ENCODE measurements at places on chromosomes 2 and 18. TPM values are rescaled to one million over a fixed set of nuclear protein-coding genes. Genes with fewer than 3 reads are reported as not detected.

GRCh38 chr2:106990297-106990696 is 104.3 kb upstream of the ST6GAL2 start:
- H3K36me3 ChIP-seq: no peaks in the 10 kb centered on the region
- no peak overlapping the region for H3K27ac ChIP-seq
- no peaks in the 10 kb centered on the region for H3K27me3 ChIP-seq
- no peaks in the 10 kb centered on the region for H3K4me1 ChIP-seq
- H3K4me3 ChIP-seq: no peak overlapping the region
- no peak for DNase-seq

The TTC32 gene
- total RNA-seq: 30.7 TPM

GRCh38 chr18:75551071-75551470 is 123.6 kb upstream of the SMIM21 start:
- no peak overlapping the region for H3K4me3 ChIP-seq
- H3K36me3 ChIP-seq: no peaks in the 10 kb centered on the region
- peaks cover 1% of the 10 kb centered on the region for H3K4me1 ChIP-seq

The IL36RN gene
- not detected for total RNA-seq

DNA sequence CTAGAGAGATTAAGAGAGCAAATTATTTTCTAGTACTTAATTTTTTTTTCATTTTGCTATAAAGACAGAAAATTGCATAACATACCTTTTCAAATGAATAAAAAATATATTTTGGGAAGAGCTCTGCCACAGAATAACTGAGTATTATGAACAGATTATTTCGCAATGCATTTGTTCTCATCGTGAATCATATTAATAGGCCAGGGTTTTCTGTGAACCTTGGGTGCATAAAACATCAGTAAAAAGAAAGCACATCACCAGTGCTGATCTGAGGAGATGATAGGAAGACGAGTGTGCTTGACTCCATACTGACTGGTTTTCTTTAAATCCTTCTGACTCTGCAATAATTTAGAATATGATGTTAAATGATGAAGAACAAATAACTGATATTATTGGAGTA is 409.1 kb downstream of the CPS1 start:
- no peak for DNase-seq
- no peak overlapping the region for H3K27ac ChIP-seq
- no peaks in the 10 kb centered on the region for H3K27me3 ChIP-seq
- no peaks in the 10 kb centered on the region for H3K4me1 ChIP-seq
- no peak overlapping the region for H3K4me3 ChIP-seq

The FAM210A gene
- total RNA-seq: 22.2 TPM

The CRIM1 gene
- 5.4 TPM for total RNA-seq

DNA sequence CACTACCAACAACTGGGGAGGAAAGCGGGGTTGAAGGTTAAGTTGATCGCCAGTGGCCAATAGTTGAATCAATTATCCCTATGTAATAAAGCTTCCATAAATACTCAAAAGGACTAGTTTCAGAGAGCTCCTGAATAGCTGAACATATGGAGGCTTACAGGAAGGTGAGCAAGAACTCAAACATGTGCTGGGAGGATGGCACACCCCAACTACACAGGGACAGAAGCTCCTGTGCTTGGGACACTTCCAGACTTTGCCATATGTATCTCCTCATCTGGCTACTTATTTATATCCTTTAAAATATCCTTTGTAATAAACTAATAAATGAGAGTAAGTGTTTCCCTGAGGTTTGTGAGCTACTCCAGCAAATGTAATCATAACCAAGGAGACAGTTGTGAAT is 115.7 kb downstream of the HNMT start:
- H3K36me3 ChIP-seq: no peaks in the 10 kb centered on the region
- no peak overlapping the region for H3K4me3 ChIP-seq
- H3K27me3 ChIP-seq: no peaks in the 10 kb centered on the region
- no peak for DNase-seq

- DNase-seq: no peak
- H3K27me3 ChIP-seq: no peaks in the 10 kb centered on the region
- no peak overlapping the region for H3K27ac ChIP-seq
- peaks cover 41% of the 10 kb centered on the region for H3K36me3 ChIP-seq
- peaks cover 16% of the 10 kb centered on the region for H3K4me1 ChIP-seq
- no peak overlapping the region for H3K4me3 ChIP-seq
Measured at GRCh38 chr2:120278901-120279300, 26.2 kb downstream of the RALB start.

GRCh38 chr18:26309281-26309680 is 83.0 kb downstream of the TAF4B start:
- no peaks in the 10 kb centered on the region for H3K36me3 ChIP-seq
- no peak for DNase-seq
- H3K4me1 ChIP-seq: no peaks in the 10 kb centered on the region
- no peak overlapping the region for H3K4me3 ChIP-seq
- H3K27me3 ChIP-seq: no peaks in the 10 kb centered on the region
- H3K27ac ChIP-seq: no peak overlapping the region

- peaks cover 3% of the 10 kb centered on the region for H3K4me1 ChIP-seq
- peaks cover 38% of the 10 kb centered on the region for H3K27me3 ChIP-seq
- H3K4me3 ChIP-seq: no peak overlapping the region
Measured at GRCh38 chr18:10128921-10129501, 215.2 kb downstream of the VAPA start.

DNA sequence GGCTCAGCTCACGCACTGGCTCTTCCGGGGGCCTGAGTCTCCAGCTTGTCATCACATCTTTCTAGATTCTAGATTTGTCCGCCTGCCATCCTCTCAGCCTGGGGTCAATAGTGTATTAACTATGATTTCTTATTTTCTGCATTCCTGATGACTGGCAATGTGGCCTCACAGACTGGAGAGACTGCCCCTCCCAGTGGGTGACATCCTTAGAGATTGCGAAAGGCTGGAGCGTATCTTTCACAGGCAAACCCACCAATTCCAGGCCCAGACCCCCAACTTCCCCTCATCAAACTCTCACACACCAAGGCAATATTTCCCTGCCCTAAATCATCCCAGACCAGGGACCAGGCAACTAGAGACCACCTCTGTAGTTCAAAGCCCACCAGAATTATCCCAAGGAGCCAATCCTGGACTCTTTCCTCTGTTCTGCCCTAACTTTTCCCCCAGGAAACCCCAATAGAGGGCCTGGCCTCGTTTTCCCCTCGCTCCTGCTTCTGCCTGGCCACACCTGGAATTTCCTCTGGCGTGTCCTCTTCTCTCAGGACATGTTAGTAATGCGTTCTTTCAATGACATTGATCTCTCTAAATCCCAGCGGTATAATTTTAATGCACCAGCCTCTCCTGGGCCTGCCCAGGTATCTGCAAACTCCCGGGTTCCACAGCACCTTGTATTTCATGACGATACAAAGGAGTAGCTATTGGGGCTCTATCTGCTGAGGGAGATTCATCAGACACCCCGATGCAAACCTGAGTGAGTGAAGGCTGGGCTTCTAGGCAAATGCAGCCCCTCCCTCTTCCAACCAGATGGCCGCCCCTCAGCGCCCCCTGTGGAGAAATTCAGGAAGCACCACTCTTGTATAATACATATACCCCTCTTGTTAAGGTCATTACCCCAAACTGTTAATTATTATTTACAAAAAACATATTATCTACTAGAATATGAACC is 2.4 kb upstream of the KCNF1 start:
- H3K27me3 ChIP-seq: peaks cover 33% of the 10 kb centered on the region
- no peak overlapping the region for H3K4me3 ChIP-seq
- H3K27ac ChIP-seq: no peak overlapping the region

GRCh38 chr2:164967781-164968228 is 12.5 kb upstream of the SLC38A11 start:
- no peaks in the 10 kb centered on the region for H3K4me1 ChIP-seq
- no peak overlapping the region for H3K4me3 ChIP-seq
- no peaks in the 10 kb centered on the region for H3K27me3 ChIP-seq
- H3K36me3 ChIP-seq: no peaks in the 10 kb centered on the region

GRCh38 chr2:54029721-54030395 is 59.1 kb upstream of the PSME4 start:
- H3K27me3 ChIP-seq: no peaks in the 10 kb centered on the region
- H3K4me1 ChIP-seq: no peaks in the 10 kb centered on the region
- no peak overlapping the region for H3K27ac ChIP-seq
- peaks cover 6% of the 10 kb centered on the region for H3K36me3 ChIP-seq
- no peak for DNase-seq
- H3K4me3 ChIP-seq: no peak overlapping the region

GRCh38 chr2:1661891-1662605 is 82.3 kb downstream of the PXDN start:
- no peaks in the 10 kb centered on the region for H3K36me3 ChIP-seq
- no peaks in the 10 kb centered on the region for H3K4me1 ChIP-seq
- no peak for DNase-seq
- no peak overlapping the region for H3K27ac ChIP-seq
